ENCODE measurements at places on chromosomes 2 and 18.
A peak's percentile ranks its signal among the peaks of the same experiment; 100 is the strongest.

GRCh38 chr2:150191349-150191748, 296.1 kb downstream of the RND3 start:
- DNase-seq: no peak

GRCh38 chr2:41909584-41909983, 138.2 kb upstream of the PKDCC start:
- no peak for DNase-seq

DNA sequence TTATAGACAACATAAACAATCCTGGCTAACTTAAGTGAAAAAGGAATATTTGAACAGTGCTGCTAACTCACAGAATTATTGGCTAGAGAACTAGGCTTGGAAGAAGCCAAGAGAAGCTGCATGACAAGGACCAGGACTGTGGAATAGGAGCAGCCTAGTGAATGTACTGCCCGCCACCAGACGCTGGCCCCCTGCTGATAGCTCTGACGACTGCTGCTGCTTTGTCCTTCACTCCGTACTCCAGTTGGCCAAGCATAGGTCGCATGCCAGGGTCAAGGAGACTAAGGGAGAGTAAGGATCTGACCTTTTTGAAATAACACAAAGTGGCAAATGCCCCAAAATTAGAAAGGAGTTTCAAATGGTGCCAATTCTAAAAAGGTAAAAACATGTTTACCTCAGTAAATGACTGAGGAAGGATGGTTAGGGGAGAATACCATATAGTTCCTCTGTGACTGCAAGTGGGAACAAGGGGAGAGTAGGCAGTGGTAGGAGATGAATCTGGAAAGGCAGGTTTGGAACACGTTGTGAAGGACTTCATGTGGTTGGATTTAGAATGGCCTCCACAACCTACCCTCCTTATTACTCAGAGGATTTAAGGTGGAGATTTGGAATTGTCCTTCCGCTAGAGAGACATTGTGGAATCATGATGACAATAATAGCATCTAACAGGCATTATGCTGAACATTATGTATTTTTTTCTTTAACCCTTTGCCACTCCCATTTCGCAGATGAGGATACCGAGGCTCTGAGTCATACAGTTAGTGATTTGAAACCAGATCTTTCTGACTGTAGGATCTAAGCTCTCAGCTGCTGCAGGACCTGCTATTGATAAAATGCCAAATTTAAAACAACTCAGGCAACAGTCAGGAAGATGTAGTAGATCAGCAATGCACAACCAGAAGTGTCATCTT, 19.5 kb downstream of the STRADB start:
- peak; percentile 16 for DNase-seq

GRCh38 chr2:232075080-232075479, 113.6 kb downstream of the DIS3L2 start:
- no peak for DNase-seq

DNA sequence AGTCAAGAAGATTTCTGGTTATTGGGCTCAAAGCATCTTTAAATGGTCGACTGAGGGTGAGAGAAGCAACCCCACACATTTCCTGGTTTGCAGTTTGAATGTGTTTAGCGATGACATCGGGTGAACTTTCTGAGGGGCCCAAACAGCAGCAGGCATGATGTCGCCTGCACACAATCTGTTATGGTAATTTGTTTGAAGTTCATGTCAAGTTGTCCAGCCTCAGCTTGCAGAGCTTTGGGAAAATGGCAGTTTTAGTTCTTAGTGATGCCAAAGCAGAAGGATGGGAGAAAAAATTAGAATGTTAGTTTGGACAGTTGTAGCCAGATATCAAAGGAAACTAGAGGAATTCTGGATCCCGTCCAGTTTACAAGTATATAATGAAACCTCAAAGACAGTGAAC, 284.6 kb downstream of the MBD5 start:
- no peak for DNase-seq

DNA sequence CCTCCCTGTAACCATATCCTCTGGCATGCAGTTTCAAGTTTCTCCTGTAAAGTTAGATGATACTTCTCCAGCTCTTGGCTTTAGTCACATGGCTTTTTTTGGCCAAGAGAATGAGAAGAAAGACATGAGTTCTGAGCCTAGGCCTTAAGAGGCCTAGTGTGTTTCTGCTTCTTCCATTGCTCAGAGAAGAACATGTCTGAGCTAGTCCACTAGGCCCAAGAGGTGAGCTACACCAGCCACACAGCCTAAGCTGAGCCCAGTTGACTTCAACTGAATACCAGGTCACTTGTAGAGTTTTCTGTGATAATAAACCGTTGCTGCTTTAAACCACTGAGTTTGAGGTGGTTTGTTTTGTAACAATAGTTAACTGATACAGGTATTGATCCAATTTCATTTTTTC, 19.9 kb upstream of the EFEMP1 start:
- DNase-seq: no peak

- DNase-seq: no peak
Observed at GRCh38 chr2:67393237-67393636, 3.9 kb upstream of the ETAA1 start.

DNA sequence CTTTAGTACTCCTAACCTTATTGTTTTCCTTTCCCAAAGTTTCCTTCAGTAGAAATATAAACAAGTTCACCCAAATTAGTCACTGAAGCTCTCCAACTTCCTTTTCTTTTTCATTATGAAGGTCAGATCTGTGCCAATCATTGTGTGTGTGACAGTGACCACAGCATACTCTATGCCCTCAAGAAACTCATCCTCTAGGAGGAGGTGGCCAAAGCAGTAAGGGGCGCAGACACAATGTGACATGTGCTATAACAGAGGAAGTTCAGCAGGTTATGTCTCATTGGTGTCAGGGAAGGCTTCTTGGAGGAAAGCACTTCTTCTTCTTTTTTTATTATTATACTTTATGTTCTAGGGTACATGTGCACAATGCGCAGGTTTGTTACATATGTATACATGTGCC, 60.0 kb upstream of the PSME4 start:
- no peak for DNase-seq

GRCh38 chr18:69484699-69485396, 84.2 kb downstream of the DOK6 start:
- DNase-seq: no peak

- DNase-seq: no peak
Observed at GRCh38 chr2:233363744-233364235, 9.5 kb downstream of the DGKD start.

DNA sequence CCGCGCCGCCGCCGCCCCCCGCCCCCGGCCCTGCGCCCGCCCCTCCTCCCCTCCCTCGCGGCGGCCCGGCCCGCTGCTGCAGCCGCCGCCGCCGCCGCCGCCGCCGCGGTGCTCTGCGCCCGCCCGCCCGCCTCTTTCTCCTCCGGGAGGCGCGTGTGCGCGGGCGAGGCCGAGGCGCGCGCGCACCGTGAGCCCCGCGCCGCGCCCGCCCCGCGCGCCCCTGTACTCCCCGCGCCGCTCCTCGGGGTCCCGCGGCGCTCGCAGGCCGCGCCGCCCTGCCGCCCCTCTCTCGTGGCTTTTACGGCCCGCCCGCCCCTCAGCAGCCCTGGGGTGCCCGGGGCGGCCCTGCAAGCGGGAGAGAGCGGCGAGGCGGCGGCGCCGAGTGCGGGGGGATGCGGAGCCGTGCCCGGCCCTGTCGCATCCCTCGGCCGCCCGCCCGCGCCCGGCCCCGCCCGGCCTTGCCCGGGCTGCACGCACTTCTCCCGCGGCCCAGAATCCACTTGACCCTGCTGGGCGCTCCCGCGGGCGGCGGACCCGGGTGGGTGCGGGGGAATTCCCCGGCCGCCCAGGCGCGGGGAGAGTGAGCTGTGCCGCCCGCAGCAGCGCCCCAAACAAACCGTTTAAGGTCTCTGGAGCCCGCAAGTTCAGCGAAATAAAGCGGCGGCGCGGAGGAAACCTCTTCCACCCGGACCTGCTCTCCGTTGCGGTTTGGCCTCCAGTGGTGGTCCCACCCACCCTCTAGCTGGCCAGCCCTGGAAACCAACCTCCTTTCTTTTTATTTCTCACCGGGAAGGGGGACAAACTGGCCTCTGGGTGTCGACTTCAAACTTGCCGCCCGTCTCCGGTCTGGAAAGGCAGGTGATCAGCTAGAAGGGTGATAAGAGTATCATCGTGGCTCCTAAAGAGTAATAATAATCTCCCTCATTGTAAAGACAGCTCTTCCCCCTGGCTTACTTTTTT, 37.4 kb downstream of the AFF3 start:
- DNase-seq: peak; percentile 17

DNA sequence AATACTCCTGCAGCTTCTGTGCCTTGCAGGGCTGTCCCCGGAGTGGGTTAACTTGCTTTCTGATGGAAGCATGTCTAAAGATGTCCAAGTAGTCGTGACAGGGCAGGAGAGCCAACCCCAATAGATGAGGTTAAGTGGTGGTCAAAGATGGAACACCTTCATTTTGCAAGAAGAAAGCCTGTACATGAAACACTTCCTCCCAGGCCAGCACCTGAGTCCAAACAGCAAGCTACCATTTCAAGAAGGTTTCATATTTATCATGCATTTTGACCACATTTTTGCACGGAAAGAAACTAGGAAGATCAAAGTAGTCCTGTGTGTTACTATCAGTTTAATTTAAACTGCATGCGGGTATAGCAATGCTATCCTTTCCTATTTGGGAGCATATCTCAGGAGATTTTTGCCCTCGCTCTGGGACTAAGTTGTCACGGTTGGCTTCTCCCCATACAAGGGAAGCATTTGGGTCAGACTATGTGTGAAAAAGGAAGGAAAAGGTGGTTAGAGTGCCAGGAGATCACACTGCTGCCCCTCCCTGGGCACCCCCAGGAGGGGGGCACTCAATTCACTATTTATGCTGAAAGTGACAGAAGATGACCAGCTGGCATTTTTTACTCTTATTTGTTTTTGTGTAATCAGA, 187.6 kb downstream of the ZNF521 start:
- no peak for DNase-seq

GRCh38 chr2:118268268-118268667, 180.0 kb downstream of the INSIG2 start:
- no peak for DNase-seq

DNA sequence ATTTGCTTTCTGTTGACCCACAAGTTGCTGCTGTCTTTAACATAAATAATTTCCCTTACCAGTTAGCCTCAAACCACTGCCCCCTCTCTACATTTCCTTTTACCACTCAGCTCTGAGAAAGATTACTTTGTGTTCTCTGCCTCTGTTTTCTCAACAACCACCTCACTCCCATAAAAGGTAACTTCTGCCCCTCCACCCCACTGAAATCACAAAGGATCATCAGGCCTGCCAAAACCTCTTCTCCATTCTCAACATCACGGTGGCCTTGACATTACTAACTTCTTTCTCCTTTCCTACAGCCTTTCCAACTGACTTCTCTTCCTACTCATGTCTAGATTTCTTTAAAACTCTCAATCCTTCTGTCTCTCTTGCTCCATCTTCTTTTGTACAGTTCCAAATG, 10.1 kb downstream of the ACADL start:
- no peak for DNase-seq

DNA sequence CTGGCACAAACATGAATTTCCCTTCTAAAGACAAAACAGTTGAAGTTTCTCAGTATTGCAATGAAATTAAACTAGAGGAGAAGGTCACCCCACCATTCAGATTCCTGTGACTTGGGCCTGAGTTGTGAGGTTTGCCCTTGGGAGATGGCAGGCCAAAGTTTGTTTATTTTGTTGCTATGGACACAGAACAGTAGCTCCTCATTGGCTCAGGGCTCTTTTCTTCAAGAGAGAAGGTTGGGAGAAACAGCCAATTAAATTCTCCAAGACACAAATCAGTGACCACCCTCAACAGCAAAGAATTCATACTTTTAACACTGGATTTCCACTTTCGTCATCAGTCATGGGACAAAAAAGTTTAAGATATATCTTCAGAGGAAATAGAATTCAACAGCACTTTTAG, at the start of gene FLACC1:
Gene FLACC1, minus strand, starts transcription at position 125 of the 400 bp plus-strand sequence. CDS start 5,941 bp downstream, outside the sequence.
- DNase-seq: no peak

- no peak for DNase-seq
Observed at GRCh38 chr2:32166115-32166574, 481 bp downstream of the SLC30A6 start.

DNA sequence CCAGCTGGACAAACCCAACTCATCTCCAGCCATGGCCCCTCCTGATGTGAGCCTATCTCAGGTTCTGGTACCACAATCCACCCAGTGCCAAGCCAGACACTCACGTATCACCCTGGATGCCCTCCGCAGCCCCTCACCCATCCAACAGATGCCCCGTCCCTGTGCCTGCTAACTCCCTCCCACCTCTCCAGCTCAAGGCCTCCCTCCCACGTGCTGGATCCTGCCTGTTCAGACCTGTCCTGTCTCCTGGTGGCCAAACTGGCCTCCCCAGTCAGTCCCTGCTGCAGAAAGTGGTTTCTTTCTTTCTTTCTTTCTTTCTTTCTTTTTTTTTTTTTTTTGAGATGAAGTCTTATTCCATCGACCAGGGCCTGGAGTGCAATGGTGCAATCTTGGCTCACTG, 86.2 kb downstream of the RRM2 start:
- no peak for DNase-seq

DNA sequence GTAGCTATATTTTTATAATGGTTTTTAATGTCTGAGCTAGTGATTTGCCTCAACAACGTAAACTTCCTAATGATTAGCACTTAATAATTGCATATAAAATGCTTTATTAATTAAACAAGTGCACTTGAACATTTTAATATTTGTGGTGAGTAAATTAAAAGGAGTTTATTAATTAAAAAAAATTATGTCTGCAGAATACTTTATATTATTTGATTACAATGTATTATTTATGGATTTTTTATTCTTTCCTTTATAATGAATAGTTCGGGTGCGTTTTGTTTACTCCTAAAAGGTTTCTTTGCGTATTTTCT, 2.3 kb downstream of the HOXD8 start:
- DNase-seq: no peak

DNA sequence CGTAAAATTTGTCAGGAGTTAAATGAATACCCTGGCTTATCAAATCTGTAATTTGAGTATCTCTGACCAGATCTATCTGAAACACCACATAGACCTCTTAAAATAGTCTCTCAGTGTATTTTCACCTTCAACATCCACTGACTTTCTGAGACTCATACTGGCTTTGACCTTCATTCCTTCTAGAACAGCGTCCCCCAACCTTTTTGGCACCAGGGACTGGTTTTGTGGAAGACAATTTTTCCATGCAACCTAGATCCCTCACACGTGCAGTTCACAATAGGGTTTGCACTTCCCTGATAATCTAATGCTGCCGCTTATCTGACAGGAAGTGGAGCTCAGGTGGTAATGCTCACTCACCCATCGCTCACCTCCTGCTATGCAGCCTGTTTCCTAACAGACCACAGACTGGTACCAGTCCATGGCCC, 3.2 kb downstream of the NBAS start:
- no peak for DNase-seq

DNA sequence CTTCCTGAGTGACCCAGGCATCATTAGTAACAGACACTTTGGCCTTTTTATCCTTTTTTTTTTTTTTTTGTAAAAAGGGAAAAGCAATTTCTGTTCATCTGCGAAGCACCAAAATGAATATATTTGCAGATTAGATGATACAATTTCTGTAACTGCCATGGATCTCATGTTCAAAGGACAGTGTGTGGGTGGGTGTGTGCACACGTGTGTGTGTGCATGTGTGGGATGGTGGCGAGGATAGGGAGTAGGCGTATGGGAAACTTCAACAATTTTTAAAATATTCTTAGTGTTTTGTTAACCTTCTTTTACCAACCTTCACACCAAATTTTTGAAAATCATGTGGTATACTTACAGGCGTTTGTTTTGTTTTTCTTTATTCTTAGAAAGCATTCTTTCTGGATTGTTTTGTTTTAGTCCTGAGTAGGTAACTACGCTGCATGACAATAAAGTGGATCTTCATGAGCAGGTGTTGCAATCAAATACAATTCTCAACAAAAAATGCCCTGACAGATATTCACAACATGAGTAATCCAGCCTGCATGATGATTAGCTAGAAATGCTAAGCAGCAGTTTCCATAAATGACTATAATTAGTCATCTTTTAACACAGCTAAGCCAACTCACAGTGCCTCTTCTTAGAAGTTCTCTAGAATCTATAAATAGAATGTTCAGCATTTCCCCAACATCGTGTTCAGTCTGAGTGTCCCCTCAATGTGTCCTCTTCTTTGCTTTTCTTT, 53.5 kb upstream of the RMDN2 start:
- DNase-seq: no peak

All from left ventricle myocardium inferior (tissue), 1 donor.